ENCODE measurements at places on chromosomes 5 and 9.

DNA sequence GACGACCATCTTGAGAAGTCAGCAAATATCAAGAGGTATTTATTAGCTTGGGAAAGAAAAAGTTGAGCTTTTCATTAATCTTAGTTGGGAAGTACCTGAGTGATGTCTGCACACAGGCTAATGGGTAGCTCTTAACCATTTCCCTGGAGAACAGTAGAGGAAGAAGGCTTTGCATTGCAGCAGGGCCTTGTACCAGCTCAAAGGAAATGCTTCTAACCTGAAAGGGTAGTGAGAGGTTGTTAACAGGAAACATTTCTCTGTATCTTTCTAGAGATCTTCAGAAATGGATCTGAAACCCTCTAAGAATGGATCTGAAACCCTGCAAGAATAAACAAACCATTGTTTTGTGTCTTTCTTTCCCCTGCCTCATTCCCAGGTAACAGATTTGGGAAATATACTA lies 393.3 kb downstream of the PLK2 start:
- DNase-seq, result no peak

GRCh38 chr5:1413611-1414241 lies 31.5 kb downstream of the SLC6A3 start:
- DNase-seq, result no peak

GRCh38 chr5:179530069-179530998 lies 20.0 kb upstream of the RUFY1 start:
- DNase-seq, result peak; percentile 62

DNA sequence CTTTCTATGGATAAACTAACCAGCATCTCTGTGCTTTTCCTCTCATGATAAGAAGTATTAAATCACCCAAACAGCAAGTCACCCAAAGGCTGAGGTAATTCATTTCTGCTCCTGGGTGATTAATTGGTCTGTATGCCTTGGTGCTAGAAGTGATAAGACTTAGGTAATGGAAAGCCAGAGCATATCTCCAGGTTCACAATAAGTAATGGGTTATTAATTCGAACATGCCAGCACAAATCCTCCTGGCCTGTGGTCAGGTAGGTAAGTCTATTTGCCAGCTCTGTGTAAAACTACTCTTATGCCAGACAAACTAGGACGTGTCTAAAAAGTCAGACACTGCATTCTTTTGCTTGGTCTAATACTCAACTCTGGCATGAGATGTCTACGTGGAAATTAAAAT lies 11.2 kb upstream of the ENC1 start:
- no peak for DNase-seq

DNA sequence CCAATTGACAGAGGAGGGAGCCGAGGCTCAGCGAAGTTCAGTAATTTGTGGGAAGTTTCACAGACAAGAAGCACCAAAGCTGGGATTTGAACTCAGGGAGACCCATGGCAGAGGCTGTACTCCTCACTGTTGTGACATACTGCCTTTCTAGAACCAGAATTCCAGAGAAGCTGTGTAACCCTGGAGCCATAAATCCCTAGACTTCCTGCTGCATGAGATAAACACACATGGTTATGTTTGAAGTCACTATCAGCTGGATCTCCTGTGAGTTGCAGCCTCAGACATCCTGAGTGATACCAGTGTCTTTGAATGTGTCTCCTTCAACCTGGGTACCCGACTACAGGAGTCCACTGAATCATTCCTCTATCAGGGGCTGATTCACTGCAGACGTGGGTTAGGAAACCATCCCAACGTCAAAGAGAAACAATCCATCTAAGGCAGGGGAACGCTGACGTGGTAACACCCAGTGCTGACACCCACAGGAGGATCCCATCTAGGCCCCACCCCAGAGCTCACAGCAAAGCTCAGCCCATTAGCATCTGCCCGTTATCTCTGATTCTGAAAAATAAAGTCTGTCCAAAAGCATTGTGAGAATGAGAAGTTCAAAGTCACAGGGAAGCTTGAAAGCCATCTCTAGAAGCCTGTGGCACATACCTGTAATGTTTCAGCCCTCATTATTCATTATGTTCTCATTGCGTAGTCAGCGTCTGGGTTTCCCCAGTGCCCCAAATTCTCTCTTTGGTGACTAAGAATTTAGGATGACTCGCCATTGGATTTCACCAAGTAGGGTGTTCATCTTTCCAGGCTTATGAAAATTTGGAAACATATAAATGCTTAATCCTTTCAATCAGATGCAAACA lies 36.3 kb upstream of the BASP1 start:
- no peak for DNase-seq

DNA sequence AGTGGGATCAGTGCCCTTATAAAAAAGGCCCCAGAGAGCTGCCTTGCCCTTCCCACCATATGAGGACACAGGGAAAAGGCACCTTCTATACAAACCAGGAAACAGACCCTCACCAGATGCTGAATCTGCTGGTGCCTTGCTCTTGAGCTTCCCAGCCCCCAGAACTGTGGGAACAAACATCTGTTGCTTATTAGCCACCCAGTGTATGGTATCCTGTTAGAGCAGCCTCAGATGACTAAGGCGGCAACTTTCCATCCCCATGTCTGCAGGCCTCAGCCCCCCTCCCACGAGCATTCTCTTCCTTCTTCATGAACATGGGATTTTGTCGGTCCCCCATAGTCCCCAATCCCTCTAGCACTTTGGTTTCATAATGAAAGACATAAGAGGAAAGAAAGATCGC lies 202.5 kb upstream of the GAS1 start:
- DNase-seq, result no peak

- peak; percentile 6 for DNase-seq
Observed at GRCh38 chr5:16666883-16667398, 50.1 kb upstream of the RETREG1 start.

- no peak for DNase-seq
Observed at GRCh38 chr5:96344678-96345577, 88.1 kb downstream of the PCSK1 start.

All from stimulated activated CD4-positive, alpha-beta T cell treated with anti-CD3 and anti-CD28 coated beads, Interleukin-12 subunit alpha, Interleukin-12 subunit beta, amount 100 ng/mL, for 24 hours (primary cell).